Chondrocyte (in vitro differentiated cells): ENCODE measurements at places on chromosomes 16 and 17. TPM values are rescaled to one million over a fixed set of nuclear protein-coding genes. Genes with fewer than 3 reads are reported as not detected.

GRCh38 chr17:19292377-19292711 is 55.2 kb downstream of the EPN2 start:
- no peak for DNase-seq

DNA sequence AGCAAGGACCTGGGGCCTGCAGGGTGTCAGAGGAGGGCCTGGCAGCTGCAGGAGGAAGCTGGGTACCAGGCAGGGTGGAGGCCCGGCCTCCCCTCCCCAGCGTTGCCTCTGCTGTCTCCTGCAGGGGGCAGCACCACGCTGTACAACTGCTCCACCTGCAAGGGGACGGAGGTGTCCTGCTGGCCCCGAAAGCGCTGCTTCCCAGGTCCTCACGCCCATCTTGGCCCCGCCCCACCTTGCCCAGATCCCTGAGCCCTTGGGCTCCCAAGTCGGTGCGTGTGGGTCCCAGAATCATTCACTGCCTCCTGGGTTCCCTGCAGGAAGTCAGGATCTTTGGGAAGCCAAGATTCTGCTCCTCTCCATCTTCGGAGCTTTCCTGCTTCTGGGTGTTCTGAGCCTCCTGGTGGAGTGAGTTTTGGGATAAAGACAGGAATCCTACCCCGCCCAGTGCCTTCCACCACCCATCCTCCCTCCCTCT is 1.2 kb downstream of the TMEM95 start:
- no peak for DNase-seq

DNA sequence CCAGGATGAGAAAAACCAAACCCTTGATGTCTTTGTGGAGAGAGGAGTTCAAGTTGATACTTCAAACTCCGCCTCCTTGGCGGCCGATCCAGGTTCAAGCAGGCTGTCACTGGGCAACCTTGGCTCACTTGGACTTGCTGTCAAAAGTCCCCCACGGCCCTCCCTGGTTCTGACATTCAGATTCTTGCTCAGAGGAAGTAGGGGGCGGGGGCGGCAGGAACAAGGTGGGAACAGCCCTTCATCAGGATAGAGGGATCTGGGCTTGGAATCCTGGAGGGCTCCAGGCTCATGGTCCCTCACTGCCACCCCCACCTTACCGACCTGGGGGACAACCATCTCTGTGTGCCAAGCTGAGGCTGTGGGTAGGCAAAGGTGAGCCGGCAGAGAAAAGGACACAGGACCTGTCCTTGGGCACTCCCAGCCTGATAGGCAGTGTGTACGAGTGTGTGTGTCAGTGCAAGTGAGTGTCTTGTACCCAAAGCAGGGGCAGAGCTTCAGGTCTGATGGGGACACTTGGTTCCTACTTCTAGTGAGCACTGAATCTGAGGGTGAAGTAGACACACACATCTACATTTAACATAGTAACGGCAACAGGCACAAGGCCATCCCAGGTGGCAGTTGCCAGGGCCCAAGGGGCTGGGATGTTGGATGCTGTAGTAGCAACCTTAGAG is 6.6 kb upstream of the TSPOAP1 start:
- DNase-seq, result peak; percentile 78

GRCh38 chr17:74032222-74032621 is 171.3 kb upstream of the RPL38 start:
- peak; percentile 21 for DNase-seq

The GNG13 gene
- not detected in 3 replicates for total RNA-seq

The FBXW10 gene
- total RNA-seq, result not detected in 3 replicates
